Right kidney (tissue), 9 donors: ENCODE measurements at places on chromosomes 6 and 20.

DNA sequence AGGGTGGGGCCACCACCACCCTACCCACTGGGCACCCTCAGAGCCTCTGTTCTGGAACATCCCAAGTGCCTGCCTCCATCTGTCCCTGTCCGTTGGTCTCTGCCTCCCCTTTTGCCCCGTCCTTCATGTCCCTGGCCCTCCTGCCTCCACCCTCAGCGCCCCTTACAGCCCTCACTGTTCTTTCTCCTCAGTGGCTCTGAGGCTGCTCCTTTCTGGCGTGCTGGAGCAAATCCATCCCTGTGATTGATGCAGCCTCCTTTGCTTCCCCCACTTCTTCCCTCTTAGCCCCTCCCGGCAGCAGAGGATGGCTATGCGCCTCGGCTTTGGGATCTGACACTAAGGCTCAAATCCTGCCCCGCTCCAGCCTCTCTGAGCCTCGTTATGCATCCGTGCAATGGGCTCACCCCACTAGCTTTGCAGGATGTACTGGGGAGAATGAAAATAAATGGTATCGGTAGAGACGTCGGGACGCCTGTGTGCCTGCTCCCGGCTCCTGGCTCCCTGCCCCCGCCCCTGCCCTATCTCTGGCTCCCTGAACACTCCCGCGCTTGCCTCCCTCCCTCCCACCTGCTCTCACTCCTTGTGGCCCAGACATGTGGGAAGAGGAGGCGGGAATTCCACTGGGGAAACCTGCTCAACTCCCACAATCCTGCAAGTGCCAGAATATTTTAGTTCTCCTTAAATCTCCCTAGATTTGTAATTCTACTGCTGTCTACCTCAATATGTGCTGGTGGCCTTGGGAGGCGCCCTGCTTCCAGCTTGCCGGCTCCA is 13.1 kb downstream of the VSTM2L start:
- DNase-seq = peak; percentile 32

DNA sequence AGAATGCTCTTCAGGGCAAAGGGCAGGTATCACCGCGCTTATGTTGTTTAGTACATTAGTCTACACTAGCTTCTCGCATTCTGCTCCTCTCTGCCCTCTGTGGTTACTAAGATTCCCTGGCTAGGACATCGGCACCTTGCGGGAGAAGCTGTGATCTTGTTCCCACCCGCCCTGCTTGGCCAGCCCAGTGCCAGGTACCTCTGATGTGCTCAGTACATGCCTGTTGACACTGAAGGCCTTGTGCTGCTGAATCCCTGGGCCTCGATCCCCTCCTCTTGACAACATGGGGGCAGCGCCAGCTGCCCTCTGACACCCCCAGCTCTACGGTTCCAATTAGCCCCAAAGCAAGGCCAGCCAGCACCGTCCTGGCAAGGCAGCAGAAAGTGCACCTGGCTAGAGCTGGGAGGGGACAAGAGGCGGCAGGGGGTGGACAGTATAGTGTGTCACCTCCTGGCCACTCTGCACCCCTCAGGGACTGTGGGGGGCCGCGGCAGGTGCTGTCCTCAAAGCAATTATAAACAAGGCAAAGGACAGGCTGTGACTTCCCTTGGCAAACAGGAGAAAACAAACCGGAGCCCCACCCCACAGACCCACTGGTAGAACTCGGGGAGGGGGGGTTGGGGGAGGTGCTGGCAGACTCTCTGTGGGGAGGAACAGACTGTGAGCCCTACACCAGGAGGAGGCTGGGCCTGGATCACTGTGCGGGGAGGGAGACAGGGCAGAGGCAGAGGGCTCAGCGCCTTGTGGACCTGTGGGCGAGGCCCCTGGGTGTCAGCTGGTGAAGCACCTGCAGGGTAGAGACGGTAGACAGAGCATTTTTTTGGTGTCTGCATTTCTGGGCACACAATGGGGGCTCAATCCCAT is 7.1 kb downstream of the TFEB start:
- DNase-seq = no peak

- no peak for DNase-seq
Measured at GRCh38 chr6:101986476-101986875, 593.0 kb downstream of the GRIK2 start.

DNA sequence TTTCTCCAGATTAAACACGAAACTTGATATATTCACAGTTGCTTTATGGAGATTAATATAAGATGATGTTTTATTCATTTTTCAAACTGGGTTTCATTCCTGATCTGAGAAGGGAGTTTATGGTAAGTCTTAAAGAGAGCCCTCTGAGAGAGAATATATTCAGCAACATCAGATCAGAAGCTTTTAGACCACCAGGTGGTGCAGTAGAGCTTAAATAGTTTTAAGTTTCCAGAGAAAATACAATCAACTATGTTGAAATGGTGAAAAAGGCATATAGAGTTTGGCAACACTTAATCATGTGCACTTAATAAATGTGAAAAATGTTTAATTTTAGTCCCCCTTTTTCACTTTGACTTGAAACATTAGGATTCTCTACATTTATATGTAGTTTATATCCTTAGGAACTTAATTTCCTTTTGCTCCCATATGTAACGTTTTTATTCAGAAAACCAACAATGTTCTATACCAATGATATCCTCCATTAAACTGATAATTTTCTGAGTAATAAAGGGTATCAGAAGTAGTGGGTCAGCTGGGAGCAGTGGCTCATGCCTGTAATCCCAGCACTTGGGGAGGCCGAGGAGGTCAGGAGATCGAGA is 86.4 kb upstream of the CLDN20 start:
- no peak for DNase-seq
